ENCODE measurements at places on chromosomes 6 and 20. TPM values are rescaled to one million over a fixed set of nuclear protein-coding genes. Genes with fewer than 3 reads are reported as not detected.

- no peak for DNase-seq
Observed at GRCh38 chr20:60036746-60037499, 78.7 kb downstream of the CDH26 start.

The SSTR4 gene
- polyA plus RNA-seq = 0.11 TPM

The TREM1 gene
- polyA plus RNA-seq = not detected

GRCh38 chr6:132425176-132425575 is 23.9 kb upstream of the MOXD1 start:
- DNase-seq = no peak

DNA sequence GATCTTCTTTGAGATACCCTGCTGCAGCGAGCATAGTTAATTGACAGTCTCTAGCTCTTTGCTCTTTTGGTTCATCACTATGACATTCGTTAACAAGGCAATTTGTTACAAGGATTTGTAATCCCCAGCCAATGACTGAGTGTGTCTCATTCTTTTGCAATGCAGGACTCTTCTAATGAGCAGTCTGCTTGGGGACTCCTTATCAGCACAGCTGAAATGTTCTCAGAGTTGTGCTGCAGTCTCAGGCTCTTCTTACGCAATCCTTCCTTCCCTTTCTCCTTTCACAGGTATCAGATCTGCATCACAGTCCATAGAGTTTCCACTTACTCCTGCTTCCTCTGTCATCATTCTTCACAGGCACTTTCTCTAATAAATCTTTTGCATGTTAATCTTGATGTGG is 161.2 kb upstream of the OGFRL1 start:
- DNase-seq = no peak

GRCh38 chr6:75217193-75217592 is 11.3 kb upstream of the COL12A1 start:
- DNase-seq = no peak

The TPBG gene
- polyA plus RNA-seq = 26.9 TPM

The NQO2 gene
- polyA plus RNA-seq = 57.6 TPM

DNA sequence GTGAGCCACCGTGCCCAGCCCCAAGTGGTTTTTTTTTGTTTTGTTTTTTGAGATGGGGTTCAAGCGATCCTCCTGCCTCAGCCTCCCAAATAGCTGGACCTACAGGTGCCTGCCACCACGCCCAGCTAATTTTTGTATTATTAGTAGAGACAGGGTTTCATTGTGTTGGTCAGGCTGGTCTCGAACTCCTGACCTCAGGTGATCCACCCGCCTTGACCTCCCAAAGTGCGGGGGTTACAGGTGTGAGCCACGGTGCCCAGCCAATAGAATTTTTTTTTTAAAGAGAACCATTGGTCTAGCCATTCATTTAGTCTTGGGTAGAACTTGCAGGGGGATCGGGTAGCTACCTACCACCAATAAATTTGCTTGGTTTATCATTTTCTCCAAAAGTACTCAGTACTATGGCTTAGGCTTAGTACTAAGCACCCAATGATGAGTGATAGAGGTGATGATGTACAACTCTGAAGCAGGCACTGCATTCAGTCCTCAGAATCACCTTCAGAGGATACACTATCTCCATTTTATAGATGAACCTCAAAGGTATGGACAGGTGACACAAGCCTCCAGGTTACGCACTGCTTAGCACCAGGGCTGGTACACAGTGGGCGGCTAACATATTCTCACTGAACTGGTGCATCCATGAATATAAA is 12.9 kb upstream of the C20orf203 start:
- DNase-seq = no peak

The LY6G5C gene
- 2.4 TPM for polyA plus RNA-seq

DNA sequence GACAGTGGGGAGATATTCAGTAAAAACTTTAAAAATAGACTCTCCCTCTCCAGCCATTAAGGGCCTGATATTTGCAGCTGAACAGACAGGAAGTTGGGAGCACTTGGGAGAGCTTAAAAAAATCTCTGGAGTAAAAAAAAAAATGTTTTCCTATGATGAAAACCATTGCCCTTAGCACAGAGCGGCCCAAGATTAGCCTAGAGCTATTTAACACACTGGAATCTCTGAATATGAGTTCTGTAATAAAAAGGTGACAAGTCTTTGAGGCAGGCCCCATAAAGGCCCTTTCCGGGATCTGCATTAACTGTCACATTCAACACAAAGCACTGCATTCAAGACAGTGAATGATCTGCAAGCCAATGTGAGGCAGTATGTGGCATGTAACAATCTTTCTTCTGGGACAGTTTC is 393.7 kb downstream of the ZFAND3 start:
- DNase-seq = no peak

- DNase-seq = no peak
Observed at GRCh38 chr6:14713008-14713960, 532.6 kb upstream of the JARID2 start.

DNA sequence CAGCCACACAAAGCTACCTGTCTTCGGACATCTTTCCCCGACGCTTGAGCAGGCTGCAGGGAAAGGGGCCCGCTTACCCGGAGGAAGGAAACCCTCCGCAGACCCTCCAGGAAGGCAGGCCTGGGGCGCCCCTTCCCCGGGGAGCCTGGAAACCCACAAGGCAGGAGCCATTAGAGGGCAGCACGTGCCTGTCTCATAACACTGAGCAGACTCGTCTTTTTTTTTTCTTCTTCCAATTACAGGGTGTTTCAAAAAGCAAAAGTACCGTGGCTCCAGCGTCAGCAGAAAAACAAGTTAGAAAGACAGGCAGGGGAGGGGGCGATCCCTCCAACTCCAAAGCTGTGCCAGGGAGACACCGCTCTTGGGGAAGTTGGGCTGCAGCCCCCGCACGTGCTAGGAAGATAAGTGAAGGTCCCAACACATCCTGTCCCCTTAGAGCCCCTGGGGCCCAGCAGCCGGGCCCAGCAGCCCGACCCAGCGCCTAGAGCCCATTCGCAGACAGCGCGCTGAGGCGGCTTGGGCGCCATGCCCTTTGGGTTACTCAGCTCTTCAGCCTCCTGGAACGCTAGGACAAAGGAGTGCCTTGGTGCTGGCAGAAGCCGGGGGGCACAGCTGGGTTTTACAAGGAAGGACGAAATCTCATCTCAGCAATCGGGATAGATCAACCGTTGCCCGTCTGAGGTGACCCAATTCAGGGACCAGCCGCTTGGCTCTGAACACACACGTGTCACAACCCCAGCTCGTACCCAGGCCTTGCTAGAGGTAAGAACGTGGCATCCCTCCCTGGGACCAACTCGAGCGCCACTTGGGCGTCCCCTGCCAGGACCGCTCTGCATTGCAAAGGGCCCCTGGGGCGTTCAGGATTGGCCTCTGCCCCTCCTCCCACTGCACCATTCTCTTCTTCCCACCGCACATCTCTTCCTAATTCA is 136.3 kb downstream of the LY86 start:
- peak; percentile 75 for DNase-seq

- DNase-seq = no peak
Observed at GRCh38 chr6:166765234-166765541, 138.1 kb upstream of the RPS6KA2 start.

The LHFPL5 gene
- polyA plus RNA-seq = not detected

- no peak for DNase-seq
Observed at GRCh38 chr20:48834278-48834677, 6.5 kb upstream of the PREX1 start.

- DNase-seq = no peak
Observed at GRCh38 chr6:165848086-165848426, 185.0 kb upstream of the PDE10A start.

GRCh38 chr20:24662752-24663365 is 193.4 kb downstream of the SYNDIG1 start:
- DNase-seq = no peak

The DNPH1 gene
- polyA plus RNA-seq = 47.0 TPM

DNA sequence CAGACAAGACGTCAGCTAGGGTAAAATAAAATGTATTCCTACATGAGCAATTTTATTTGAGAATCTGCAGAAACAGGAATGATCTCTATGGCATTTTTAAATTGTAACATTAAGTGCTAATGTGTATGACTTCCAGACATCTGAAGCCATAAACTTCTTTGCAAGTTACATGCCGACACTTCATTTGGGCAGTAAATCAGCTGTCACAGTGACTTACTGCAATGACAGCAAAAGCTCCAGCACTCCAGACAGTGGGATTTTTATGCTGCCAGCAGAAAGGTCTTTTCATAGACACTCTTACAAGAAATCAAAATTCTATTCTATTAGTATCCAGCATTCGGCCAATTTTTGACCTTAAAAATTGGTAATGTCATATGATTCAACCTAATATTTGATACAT is 156.3 kb upstream of the SNX9 start:
- no peak for DNase-seq

- DNase-seq = no peak
Observed at GRCh38 chr6:75819776-75820487, 70.9 kb downstream of the MYO6 start.

DNA sequence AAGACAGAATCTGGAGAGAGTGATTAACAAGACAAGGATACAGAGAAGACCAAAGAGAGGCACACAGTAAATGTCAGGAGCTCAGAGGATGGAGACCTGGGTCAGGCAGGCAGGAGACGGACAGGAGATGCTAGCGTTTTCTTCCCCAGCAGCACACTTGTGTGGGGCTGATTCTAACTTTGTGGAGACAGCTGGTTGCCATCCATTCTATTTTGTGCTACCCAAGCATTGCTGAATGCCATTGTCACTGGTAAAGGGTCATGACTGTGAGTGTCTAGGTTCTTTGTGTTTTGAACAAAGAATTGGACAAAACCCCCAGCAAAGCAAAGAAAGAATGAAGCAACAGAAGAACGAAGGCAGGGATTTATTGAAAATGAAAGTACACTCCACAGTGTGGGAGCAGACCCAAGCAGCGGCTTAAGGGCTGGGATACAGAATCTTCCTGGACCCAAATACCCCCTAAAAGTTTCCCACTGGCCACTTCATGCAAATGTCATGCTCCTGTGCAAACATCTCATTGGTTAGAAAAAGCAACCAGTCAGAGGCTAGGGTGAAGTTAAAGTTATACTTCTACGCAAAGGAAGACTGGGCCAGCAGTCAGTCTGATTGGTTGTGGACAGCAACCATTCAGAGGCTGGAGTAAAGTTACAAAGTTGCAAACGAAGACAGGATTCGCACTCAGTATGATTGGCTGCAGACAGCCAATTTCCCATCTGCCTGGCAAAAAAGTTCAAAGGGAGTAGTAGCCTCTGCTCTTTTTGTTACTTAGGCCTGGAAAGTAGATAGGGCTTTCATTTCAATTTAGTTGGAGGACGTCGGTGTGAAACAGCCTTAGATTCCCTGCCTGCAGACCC is 17.5 kb downstream of the PTK7 start:
- DNase-seq = no peak

The SMPD2 gene
- polyA plus RNA-seq = 16.2 TPM

The CALHM4 gene
- 0.94 TPM for polyA plus RNA-seq

GRCh38 chr6:90429713-90430112 is 133.1 kb upstream of the BACH2 start:
- DNase-seq = no peak

GRCh38 chr6:3340358-3340802 is 81.6 kb downstream of the PSMG4 start:
- DNase-seq = no peak

GRCh38 chr6:131443014-131443413 is 130.0 kb upstream of the ARG1 start:
- DNase-seq = no peak

The PBOV1 gene
- not detected for polyA plus RNA-seq

GRCh38 chr20:55540013-55540412 is 465.3 kb downstream of the CBLN4 start:
- no peak for DNase-seq

The ENPP3 gene
- 8.4 TPM for polyA plus RNA-seq

GRCh38 chr6:161547617-161548016 is 273.8 kb upstream of the AGPAT4 start:
- no peak for DNase-seq

DNA sequence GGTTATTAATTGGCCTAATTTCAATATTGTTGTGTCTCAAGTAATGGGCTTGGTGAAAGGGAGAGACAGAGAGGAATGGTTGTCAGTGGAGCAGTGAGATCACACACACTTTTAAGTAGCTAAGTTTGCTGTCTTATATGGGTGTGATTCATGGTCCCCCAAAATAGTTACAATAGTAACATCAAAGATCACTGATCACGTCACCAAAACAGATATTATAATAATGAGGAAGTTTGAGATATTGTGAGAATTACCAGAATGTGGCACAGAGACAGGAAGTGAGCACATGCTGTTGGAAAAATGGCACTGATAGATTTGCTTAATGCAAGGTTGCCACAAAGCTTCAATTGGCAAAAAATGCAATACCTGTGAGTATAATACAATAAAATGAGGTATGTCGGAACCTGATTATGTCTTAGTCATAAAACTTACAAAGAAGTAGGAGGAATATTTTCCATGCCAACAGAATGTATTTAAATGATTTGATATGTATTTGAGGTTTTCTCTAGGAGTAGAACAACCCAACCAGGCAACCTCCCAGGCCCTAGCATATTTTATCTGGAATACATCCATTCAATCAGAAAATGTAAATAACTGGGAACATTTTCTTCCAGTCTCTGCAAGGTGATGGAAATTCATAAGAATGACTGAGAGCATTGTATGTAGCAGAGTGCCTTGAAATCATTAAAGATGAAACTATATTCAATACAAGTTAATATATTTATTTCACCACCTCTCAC is 167.8 kb downstream of the CARMIL1 start:
- DNase-seq = no peak

GRCh38 chr6:64831680-64832079 is 875.3 kb downstream of the EYS start:
- DNase-seq = no peak

DNA sequence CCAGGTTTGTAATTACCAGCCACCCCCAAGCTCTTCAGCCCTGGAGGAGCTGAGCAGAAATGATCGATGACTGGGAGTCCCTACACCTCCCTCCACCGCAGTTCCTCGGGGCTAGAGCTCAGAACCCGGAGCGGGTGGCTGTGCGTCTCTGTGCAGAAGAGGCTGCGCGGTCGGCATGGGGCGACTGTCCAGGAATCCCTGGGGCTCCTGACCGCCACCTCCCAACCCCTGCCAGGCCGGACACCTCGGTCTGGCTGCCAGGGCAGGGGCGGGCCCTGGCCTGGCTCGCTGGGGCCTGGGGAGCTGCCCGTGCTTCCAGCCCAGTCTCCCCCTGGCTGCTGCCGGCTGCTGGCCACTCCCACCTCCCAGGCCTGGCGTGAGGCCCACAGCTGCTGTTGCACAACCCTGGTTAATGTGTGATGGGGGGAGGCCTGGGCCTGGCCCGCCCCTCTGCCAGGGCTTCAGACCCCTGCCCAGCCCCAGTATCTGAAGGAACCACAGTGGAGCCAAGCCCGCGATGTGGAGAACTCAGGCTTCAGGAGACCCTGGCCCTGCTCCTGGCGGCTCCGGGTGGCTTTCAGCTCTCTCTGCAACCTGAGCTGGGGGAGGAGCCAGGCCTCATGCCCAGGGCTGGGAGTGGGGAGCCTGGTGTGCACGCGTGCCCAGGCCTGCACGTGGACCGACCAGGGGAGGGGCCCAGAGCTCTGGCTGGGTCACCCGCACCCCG is 1.2 kb downstream of the SLC2A4RG start:
- peak; percentile 73 for DNase-seq

The SRMS gene
- polyA plus RNA-seq = 0.08 TPM

DNA sequence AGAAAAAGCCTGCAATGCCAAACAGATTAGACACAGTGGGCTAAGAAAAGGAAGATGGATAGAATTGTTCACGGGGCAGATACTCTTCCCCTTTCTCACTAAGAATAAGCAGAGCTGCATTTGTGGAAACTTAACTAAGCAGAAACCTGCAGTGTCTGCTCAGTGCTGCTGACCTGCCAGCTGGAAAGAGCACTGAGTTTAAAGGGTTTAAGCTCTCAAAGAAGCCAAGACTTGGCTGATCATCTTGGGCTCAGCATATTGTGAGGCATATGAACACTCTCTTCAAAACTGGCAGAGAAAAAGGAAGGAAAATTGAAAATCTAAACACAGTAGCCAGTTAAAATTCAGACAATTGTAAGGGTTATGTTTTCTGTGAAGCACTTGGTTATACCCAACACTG is 711.1 kb upstream of the EPHA7 start:
- DNase-seq = no peak

All from right renal cortex interstitium (tissue), 3 donors.